Large intestine (tissue), 12 donors: ENCODE measurements at places on chromosomes 11 and 22.
A peak's percentile ranks its signal among the peaks of the same experiment; 100 is the strongest.

GRCh38 chr22:46176508-46177003 is 26.2 kb downstream of the PPARA start:
- no peak for DNase-seq

- DNase-seq, result no peak
These were observed 56.5 kb downstream of the FLRT1 start for GRCh38 chr11:64092111-64092760.

- no peak for DNase-seq
These were observed 59.5 kb downstream of the DHCR7 start for GRCh38 chr11:71388637-71389235.

DNA sequence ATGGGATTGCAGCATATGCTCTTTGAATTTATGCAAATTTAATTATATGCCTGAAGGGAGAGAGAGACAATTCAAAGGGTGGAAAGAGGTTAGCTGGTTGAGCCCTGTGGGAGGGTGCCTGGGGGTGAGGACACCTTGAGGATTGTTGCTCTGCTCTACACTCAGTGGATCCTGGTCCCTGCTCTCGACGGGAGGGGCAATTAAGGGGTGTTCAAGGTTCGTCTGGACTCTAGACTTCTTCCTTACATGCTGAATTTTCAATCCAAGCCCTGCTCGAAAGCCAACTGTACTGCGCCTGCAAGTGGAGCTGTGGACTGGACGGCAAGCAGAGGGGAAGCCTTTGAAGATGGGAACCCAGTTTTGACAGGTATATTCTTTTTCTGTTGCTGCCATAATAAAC is 15.5 kb upstream of the OR5M11 start:
- peak; percentile 22 for DNase-seq
